ENCODE measurements at places on chromosomes 5 and 9.

GRCh38 chr5:123599171-123599570 lies 87.2 kb downstream of the CSNK1G3 start:
- peak; percentile 20 for DNase-seq

DNA sequence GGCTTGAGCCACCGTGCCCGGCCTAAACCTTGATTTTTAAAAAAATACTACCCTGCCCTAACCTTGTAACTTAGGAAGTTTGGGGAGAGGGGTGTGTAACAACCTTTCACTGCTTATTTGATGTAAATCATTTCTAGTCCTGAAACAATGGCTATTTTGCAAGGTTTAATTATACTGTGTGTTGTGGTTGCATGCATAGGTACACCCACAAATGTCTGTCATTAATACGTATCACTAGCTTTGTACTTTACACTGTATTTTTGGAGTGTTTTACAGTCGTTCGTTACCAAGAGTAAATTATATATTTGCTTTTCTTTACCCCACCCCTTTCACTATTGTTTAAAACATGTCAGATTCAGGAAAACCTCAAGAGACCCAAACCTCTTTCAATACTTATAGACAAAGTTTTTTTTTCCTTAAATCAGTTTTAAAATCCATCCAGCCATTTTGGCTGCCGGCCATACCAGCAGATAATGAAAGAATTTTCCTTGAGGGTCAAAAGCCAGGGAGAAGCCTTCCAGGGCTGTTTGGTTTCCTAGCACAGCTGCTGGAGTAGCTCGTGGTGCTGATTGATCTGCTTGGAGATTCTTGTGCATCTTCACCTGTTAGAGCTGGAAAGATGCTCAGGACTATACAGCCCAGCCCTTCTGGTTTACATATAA lies 50.7 kb downstream of the DOCK8 start:
- DNase-seq, result peak; percentile 60

DNA sequence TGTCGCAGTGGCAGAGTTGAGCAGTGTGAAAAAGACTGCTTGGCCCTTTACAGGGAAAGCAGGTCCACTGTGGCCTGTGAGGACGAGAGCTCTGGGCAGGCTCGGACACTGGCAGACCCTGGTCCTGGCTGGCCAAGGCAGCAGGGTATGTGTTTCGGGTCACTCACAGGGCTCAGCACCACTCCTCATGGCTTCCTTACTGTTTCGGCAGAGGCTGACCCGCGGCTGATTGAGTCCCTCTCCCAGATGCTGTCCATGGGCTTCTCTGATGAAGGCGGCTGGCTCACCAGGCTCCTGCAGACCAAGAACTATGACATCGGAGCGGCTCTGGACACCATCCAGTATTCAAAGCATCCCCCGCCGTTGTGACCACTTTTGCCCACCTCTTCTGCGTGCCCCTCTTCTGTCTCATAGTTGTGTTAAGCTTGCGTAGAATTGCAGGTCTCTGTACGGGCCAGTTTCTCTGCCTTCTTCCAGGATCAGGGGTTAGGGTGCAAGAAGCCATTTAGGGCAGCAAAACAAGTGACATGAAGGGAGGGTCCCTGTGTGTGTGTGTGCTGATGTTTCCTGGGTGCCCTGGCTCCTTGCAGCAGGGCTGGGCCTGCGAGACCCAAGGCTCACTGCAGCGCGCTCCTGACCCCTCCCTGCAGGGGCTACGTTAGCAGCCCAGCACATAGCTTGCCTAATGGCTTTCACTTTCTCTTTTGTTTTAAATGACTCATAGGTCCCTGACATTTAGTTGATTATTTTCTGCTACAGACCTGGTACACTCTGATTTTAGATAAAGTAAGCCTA lies 15.7 kb downstream of the SQSTM1 start:
- DNase-seq, result peak; percentile 65

DNA sequence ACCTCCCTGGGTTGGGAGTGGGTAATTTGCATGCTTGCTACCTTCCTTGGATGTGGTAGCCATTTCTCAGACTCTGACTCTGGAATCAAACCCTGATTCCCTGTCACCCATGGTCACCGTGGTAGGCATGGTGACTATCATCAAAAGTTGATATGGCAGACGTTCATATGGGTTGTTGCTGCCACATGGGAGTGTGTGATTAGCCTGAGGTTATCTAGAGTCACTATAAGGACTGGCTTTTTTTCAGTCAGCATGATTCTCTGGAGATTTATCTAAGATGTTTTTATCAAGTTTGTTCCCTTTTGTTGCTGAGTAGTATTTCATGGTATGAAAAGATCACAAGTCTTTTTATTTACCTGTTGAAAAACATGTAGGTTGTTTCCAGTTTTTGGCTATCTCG lies 7.0 kb downstream of the RCL1 start:
- no peak for DNase-seq

GRCh38 chr9:127909839-127910273 lies 7.0 kb downstream of the ST6GALNAC4 start:
- no peak for DNase-seq

DNA sequence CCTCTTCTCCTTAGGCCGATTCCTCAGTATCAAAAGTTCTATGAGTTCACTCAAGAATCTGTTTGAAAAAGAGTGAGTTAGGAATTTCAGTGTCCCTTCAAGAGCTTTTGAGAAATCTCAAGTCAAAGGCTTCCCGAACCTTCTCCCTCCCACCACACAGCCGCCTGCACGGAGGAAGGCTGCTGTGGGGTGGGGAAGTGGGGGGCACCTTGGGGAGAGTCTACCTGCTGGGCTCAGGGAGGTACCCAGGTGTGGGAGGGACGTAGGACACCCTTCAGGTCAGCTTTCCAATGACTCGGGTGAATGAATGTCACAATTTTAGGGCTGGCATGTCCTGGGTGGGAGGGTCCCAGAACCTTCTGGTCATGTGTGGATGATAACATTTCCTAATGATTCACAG lies 17.5 kb downstream of the CXCL14 start:
- no peak for DNase-seq

GRCh38 chr9:90874194-90874593 lies 72.6 kb downstream of the SYK start:
- DNase-seq, result no peak

GRCh38 chr5:177489119-177489716 lies 8.2 kb downstream of the PDLIM7 start:
- no peak for DNase-seq

- no peak for DNase-seq
Observed at GRCh38 chr5:14261235-14261634, 118.1 kb downstream of the TRIO start.

DNA sequence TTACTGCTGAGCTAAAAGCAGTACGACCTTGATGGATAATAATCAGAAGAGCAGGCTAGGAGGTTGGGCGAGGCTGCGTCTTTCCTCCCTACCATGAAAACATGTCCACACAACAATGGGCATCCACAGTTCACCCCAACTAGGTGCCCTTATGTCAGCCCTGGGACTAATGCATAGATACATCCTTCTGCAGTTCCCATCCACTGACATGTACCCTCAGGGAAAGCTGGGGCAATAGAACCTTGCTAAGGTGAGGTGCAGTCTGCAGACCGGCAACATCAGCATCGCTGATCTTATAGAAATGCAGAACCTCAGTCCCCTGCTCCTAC lies 697 bp upstream of the PRUNE2 start:
- no peak for DNase-seq

- DNase-seq, result no peak
Observed at GRCh38 chr5:127922603-127923002, 161.0 kb upstream of the SLC12A2 start.

DNA sequence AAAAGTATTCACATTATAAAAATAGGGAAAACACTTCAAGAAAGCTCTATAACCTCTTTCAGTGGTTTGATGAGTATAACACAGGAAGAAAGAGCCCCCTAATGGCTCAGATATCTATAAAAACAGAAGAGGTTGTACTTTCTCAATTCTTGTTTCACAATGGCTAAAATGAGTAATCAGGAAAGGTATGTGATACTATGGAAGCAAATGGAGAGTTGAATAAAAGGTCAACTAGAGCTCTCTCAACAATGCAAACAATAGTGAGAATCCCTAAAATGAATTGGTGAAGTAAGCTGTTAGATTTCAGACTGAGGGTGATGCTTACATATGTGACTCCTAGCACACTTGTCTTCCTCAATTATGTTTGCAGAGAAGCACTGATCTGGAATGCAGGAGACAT lies 584.6 kb upstream of the CDH18 start:
- peak; percentile 84 for DNase-seq

GRCh38 chr5:16932401-16932800 lies 3.7 kb downstream of the MYO10 start:
- peak; percentile 66 for DNase-seq

DNA sequence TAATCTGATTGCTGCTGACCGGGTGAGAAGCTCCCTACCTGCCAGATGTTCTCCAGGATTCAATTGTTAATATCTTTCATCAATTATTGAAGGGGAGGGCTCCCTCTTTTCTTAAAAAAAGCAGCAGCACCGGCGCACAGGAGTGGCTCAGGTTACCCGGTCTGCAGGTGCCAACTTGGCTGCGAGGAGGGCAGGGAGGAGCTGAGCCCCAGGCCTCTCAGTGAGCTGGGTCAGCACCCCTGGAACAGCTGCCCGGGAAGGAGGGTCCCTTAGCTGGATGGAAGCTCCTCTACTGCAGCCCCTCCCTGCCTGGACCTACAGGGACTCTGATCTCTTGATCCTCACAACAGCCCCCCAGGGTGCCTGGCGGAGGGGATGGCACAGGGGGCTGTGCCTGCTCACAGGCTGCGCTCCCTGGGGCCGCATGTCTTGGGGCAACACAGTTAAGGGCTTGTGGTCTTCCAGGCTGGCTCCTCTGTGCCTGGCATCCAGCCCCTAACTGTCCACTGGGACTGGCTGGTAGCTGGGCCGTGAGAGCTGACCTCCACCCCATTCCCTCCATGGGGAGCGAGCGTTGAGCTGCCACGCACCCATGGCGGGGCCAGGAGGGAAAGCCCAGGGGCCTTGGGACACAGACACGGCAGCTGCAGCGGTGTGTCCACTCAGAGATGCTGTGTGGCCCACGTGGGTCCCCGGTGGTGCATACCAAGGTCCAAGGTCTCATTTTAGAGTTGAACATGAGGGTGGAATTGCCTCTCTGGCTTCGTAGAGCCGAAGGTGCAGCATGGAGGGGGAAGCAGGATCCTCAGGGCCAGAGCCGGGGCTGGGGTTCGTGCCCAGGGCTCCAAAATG lies 28.6 kb upstream of the TMEM250 start:
- DNase-seq, result no peak

GRCh38 chr9:13278023-13278367 lies 1.5 kb downstream of the MPDZ start:
- DNase-seq, result no peak

GRCh38 chr9:126934441-126934840 lies 19.9 kb downstream of the RALGPS1 start:
- no peak for DNase-seq

GRCh38 chr5:2335125-2335732 lies 416.2 kb downstream of the IRX2 start:
- DNase-seq, result no peak

GRCh38 chr9:84748112-84748511 lies 78.6 kb downstream of the NTRK2 start:
- no peak for DNase-seq

GRCh38 chr5:115190388-115190787 lies 20.7 kb upstream of the TRIM36 start:
- DNase-seq, result no peak

DNA sequence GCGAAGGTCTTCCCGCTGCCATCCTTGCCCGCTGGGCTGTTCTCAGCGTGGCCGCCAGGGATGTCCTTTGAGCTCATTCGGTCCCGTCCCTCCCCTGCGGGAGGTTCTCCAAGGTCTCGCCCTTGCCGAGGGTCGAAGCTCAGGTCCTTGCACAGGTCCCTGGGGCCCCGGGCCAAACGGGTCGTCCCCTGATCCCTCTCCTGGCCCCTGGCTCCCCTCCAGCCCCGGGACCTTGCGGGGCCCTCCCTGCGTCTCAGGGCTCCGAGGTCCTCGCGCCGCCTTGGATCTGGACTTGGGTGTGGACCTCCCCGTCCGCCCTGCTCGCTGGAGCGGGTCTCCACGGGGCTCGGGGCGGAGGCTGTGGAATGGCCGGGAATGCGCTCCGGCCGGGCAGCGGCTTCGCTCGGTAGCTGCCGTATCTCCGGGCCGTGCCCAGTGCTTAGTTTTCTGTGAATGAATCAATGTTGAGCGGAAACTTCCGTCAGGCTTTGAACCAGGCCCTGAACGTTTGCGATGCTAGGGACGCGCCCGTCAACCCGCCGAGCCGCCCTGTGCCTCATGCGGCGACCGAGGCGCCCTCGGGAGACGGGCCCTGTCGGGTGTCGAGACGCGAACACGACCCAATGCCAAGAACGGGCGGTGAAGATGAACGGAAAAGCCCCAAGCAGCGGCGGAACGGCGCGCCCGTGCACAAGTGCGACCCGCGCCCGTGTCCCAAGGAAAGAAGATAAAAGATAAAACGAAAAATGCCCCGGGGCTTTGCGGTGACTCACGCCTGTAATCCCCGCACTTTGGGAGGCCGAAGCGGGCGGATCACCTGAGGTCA lies 780 bp downstream of the RNU6ATAC start:
- peak; percentile 20 for DNase-seq

GRCh38 chr9:69899491-69899890 lies 78.9 kb downstream of the CFAP95 start:
- no peak for DNase-seq

GRCh38 chr5:56973473-56973872 lies 21.6 kb upstream of the MIER3 start:
- no peak for DNase-seq

- no peak for DNase-seq
Observed at GRCh38 chr5:160744268-160745101, 107.5 kb downstream of the ATP10B start.

- DNase-seq, result no peak
Observed at GRCh38 chr9:27451207-27451797, 72.8 kb upstream of the IFNK start.

GRCh38 chr5:148932355-148932935 lies 106.0 kb downstream of the ADRB2 start:
- no peak for DNase-seq

GRCh38 chr5:135999406-136000139 lies 29.2 kb upstream of the TGFBI start:
- DNase-seq, result peak; percentile 56

DNA sequence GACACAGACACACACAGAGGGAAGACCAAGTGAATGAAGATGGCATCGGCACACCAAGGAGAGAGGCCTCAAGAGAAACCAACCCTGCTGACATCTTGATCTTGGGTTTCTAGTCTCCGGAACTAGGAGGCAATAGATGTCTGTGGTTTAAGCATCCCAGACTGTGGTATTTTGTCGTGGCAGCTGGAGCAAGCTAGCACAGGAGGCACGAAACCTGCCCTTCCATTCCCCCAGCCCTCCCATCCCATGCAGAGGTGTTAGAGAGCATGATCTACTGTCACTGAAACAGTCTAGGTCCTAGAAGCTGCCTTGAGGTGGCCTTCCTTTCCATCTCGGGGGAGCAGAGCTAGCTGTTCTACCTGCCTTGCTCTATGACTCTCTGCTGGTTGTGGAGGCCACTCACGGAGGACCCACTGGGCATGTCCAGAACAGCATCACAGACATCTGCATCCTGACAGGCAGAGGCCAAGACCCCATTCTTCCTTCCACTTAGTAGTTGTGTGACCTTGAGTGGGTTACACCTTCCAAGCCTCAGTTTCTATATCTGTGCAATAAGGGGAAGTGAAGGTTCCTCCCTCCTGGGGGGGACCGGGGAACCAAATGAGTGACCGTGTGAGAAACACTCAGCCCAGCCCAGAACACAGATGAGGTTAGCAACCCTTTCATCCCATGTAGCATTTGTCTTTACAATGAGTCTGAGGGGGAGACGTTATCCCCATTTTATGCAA lies 134.3 kb upstream of the BOD1 start:
- no peak for DNase-seq
